ENCODE measurements at places on chromosomes 2 and 18. TPM values are rescaled to one million over a fixed set of nuclear protein-coding genes. Genes with fewer than 3 reads are reported as not detected.

The VWC2L gene
- total RNA-seq: not detected

The FOXD4L1 gene
- total RNA-seq: 0.11 TPM

The FEV gene
- total RNA-seq: not detected

The PROC gene
- not detected for total RNA-seq

The TEKT4 gene
- total RNA-seq: not detected

The NOTO gene
- total RNA-seq: not detected

The ANKRD36B gene
- total RNA-seq: 45.2 TPM

The UGT1A1 gene
- not detected for total RNA-seq

The GPR75 gene
- total RNA-seq: 1.8 TPM

The SERPINB12 gene
- total RNA-seq: not detected

The SIX3 gene
- total RNA-seq: not detected

The HOXD12 gene
- total RNA-seq: not detected

The GRP gene
- total RNA-seq: not detected

The SCN3A gene
- total RNA-seq: under 0.01 TPM

The MOGAT1 gene
- not detected for total RNA-seq
